ENCODE measurements at places on chromosomes 7 and 10.

- DNase-seq = no peak
Measured at GRCh38 chr7:95435422-95435780, 573 bp upstream of the PON2 start.

- DNase-seq = no peak
Measured at GRCh38 chr7:43037531-43037930, 74.9 kb upstream of the HECW1 start.

DNA sequence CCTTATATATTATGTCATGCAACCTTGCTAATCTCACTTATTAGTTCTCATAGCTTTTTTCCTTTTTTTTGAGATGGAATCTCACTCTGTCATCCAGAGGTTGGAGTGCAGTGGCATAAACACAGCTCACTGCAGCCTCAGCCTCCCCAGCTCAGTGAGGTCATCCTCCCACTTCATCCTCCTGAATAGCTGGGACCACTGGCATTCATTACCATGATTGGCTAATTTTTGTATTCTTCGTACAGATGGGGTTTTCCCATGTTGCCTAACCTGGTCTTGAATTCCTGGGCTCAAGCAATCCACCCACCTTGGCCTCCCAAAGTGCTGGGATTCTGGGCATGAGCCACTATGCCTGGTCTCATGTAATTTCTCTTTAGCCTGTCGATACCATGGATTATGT, 89.1 kb upstream of the TRIM24 start:
- DNase-seq = no peak

- no peak for DNase-seq
Measured at GRCh38 chr7:100879685-100880261, 4.9 kb downstream of the SRRT start.

- no peak for DNase-seq
Measured at GRCh38 chr10:113320987-113321386, 231.9 kb upstream of the HABP2 start.
